ENCODE measurements at places on chromosomes 4 and X.

- DNase-seq = no peak
Measured at GRCh38 chrX:129593137-129593536, 53.1 kb downstream of the OCRL start.

DNA sequence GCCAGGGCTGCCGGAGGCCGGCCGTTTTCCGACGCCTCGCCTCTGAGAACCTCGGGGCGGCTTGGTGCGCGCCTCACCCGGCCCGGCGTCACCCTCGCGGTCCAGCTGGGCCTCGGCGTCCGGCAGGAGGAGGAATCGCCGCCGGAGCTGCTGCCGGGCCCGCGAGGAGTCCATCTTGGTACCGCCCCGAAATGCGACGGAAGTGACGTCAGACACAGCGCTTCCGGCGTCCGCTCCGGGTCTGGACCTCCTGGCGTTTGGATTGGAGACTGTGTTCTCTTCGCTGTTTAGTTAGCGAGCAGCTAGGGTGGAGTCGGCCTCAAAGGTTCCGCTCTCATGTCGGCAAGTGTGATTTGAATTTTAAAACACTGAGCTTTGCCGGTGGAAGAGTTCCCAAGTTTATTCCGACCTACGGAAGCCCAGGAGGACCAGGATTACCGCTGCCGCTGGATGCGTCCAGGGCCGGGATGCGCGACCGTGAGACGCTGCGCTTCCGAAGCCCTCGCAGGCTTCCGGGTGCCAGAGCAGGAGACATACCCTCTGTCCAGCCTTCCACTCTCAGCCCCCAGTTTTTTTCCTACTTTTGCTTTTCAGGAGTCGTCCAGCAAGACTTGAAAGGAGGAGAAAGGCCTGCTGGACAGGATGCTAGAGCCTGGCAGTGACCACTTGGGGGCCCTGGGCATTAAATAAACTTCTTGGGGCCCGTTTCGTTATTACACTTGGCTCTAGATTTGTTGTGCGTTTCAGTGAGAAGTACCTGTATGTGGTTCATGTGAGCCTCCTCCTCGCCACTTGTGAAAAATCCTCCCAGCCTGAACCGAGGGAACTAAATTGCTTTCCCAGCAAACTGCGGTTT is at the start of gene TMEM128:
Gene TMEM128 (minus strand): TSS at position 195 of the 856 bp plus-strand sequence. CDS start 21 bp downstream, at position 174.
- peak; percentile 96 for DNase-seq

GRCh38 chr4:161926033-161926828 is 237.6 kb downstream of the FSTL5 start:
- DNase-seq = no peak

DNA sequence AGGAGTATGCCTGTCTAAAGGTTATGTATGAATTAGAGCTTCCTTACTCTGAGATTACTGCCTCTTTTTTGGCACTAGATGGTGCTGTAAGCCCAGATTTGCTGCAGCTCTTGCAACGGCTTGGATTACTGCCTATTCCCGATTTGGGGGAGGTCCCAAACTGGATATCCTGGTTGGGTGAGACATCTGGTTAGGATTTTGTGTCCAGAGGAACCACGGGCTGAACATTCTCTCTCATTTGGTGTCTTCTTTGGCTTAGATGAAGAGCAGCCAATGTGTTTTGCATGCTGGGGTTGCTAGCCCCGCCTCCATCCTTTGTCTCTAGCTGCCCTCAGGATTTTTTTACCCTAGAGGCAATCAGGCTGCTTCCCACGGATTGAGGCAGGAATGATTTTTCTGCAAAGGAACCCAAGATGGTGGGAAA is 31.9 kb downstream of the F8A1 start:
- DNase-seq = peak; percentile 23

DNA sequence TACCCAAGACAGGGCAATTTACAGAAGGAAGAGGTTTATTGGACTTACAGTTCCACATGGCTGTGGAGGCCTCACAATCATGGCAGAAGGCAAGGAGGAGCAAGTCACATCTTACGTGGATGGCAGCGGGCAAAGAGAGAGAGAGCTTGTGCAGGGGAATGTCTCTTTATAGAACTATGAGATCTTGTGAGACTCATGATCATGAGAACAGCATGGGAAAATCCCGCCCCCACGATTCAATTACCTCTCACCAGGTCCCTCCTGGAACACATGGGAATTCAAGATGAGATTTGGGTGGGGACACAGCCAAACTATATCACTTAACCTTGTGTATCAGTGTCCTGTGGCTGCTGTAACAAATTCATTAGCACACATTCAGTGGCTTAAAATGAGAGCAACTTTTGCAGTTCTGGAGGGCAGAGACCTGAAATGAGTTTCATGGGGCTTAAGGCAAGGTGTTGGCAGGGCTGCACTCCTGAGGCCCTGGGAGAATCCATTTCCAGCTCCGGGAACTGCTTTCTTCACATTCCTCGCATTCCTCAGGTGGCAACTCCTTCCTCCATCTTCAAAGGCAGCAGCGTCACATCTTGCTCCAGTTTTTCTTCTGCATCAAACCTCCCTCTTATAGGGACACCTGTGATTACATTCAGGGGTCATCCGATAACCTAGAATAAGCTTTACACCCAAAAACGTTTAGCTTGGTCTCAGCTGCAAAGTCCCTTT is 22.3 kb upstream of the NSG1 start:
- DNase-seq = no peak

- no peak for DNase-seq
Measured at GRCh38 chr4:143599827-143600226, 86.3 kb downstream of the SMARCA5 start.

- no peak for DNase-seq
Measured at GRCh38 chr4:182828360-182829025, 88.7 kb downstream of the DCTD start.

GRCh38 chr4:94504545-94504944 is 52.8 kb downstream of the PDLIM5 start:
- DNase-seq = no peak

- no peak for DNase-seq
Measured at GRCh38 chr4:155877971-155878370, 11.9 kb upstream of the ASIC5 start.

DNA sequence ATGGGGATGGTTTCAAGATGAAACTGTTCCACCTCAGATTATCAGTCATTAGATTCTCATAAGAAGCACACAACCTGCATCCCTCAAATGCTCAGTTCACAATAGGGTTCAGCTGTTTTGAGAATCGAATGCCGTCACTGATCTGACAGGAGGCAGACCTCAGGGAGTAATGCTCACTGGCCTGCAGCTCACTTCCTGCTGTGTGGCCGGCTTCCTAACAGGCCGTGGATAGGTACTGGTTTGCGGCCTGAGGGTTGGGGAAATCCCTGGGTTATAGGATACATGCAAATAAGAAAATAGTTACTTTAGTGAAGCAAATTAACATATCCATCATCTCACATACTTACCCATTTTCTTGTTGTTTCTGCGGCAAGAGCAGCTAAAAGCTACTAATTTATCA is 160.4 kb downstream of the MAD2L1 start:
- DNase-seq = no peak

DNA sequence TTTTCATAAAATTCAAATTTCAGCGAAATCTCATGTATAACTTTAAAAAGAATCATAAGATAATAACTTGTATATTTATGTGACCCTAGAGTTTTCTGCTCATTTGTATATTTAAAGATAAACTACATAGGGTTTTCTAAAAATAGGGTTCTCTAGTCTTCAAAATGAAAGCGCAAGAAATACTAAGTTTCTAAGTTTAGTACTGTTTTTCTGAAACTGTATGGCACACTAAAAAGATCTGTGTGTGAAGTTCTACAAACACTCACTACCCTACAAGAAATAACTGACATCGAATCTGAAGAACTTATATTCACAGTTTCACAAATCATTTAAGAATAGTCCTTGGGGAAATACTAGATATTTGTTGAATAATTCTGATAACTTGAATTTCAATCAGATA is 38.7 kb upstream of the NDST4 start:
- DNase-seq = no peak

DNA sequence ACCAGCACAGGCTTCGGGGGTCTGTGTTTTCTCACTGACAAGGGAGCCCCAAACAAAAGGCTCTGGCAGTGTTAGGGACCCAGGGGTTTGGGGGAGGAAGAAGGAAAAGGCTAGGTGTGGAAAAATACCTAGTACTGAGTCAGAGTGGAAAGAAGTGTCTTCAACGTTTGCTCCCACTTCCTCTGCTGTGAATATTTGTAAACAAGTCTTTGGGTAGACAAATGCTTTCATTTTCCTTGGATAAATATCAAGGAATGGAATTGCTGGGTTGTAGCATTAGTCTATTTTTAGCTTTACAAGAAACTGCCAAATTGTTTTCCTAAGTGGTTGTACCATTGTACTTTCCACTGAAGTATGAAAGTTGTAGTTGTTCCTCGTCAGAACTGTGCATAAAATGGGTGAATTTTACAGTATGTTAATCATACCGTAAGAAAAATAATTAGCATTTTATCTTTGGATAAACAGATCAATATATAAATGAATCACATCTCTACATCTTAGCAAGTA is 17.4 kb downstream of the COL4A5 start:
- no peak for DNase-seq

DNA sequence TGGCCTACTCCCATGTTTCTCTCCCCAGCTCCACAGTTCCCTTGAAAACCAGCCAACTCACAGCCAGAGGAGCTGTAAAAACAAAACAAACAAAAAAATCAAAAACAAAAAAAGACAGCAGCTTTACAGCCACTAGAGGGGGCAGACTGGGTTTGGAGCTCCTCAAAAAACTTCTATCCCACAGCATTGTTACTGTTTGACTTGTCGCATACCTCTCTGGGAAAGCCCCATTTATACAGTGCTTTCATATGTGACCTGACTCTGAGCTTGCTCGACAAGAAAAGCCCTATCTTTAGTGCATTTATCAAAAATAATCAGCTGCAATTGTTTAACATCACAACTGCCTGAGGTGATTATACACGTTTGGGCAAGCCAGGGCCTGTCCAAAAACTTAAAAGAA is 21.6 kb downstream of the TSPAN6 start:
- DNase-seq = no peak

GRCh38 chr4:7335344-7336066 is 99.2 kb downstream of the PSAPL1 start:
- DNase-seq = peak; percentile 59

GRCh38 chrX:51876441-51876840 is 17.0 kb upstream of the MAGED1 start:
- DNase-seq = no peak

DNA sequence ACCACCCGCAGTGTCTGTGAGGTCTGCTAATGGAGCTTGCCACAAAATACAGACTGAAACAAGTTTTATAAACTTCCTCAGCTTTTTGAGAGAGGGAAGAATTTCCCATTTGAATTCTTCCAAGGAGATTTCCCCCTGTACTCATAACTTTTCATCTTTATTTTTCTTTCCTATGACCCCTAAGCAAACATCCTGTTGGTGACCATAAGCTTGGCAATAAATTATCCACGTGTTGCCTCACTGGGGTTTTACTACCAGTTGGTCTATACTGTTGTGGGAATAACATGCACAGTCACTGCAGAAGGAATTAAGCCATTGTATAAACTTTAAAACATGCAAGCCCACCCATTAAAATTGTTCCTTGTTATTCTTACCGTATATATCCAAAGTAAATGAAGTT is 86.2 kb downstream of the SLC39A8 start:
- no peak for DNase-seq

DNA sequence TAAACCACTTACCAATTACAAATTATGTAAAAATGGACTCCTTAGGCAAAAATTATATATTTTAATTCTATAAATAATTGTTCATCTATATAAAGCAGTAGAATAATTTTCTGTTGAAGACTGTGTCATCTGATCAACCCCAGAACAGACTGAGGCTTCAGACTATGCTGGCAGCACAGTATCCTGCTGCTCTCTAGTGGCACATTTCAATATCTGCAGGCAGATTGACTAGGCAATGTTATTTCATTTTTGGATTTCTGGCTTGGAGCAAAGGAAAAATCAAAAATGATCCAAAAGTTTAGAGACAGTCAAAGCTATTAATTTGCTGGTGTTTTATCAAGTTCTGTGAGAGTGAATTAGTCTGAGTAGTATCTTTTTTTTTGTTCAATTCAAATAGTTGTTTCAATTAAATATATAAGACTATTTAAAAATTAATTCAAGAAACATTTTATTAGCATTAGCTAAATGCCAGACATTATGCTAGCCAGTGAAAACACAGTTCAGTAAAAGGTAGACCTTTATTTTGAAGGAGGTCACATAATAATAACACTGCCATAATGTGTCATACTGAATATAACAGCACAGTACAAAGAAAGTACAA is 21.3 kb upstream of the SULT1E1 start:
- no peak for DNase-seq
